ENCODE measurements at places on chromosomes 3 and 15.
A peak's percentile ranks its signal among the peaks of the same experiment; 100 is the strongest.

GRCh38 chr15:77346245-77347036 lies 73.5 kb downstream of the PEAK1 start:
- no peak for DNase-seq

DNA sequence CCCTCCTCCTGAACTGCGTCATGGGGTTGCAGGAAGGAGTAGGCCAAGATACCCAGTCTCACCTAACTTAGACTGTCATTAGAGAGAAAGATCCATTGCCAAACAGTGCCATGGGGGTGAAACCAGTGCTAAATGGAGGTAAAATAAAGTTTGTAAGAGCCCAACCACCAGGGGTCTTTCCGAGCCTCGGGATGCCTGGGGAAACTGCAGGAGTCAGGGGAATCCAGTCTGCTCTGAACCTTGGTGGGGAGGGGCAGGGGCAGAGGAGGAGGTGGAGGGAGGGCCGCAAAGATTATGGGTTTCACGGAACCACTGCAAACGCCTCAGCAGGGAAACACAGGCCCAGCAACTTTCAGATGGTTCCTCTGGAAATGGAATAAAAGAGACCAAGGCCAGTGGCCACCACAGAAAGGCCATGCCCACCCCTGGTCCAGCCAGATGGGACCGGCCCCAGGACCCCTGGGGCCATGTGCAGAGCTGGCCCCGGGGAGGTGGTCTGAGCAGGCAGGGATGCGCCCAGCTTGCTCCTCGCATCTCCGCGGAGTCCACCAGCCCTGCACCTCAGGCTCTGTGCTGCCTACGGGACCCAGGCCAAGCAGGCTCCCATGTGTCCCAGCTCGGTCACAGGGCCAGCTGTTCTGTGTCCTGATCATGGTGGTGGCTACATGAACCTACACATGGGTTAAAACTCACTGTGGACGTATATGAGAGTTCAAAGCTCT lies 19.8 kb upstream of the GP9 start:
- no peak for DNase-seq

- peak; percentile 43 for DNase-seq
Observed at GRCh38 chr15:82850731-82851130, 41.3 kb downstream of the WHAMM start.

- DNase-seq, result no peak
Observed at GRCh38 chr3:95002438-95003046, 939.7 kb downstream of the NSUN3 start.

- no peak for DNase-seq
Observed at GRCh38 chr15:25987638-25988037, 124.5 kb upstream of the ATP10A start.

DNA sequence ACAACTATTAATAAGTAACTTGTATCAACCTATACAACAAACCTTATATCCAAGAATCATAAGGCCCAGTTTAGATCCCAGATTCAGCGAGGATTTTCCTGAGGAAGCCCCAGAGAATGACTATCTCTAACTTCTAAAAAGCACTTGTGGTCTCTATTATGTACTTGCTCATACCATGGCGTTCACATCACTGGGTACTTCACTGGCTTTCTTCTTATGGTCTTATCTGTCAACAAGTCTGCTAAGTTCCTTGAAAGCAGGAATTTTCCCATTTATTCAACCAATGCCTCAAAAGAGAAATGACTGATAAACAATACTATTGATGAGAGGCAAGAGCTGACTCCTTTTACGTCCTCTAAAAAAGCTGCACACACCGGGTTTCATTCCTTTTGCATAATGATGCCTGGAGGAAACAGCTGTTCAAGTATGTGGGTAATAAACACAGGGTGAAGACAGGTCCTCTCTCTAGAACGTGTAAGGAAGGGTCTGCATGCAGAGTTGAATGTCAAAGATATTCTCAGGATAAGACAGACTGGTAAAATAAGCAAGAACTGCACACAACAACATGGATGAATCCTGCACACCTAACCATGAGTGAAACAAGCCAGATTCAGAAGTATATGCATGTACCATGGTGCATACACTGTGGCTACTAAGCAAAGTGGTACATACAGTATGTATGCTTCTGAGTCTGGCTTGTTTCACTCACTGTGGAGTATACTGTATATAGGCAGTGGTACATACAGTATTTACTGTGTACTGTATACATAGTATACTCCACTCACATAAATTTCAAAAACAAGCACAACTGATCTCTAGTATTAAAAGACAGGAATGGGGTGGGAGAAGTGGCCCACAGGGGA lies 408.7 kb downstream of the SHQ1 start:
- DNase-seq, result no peak

DNA sequence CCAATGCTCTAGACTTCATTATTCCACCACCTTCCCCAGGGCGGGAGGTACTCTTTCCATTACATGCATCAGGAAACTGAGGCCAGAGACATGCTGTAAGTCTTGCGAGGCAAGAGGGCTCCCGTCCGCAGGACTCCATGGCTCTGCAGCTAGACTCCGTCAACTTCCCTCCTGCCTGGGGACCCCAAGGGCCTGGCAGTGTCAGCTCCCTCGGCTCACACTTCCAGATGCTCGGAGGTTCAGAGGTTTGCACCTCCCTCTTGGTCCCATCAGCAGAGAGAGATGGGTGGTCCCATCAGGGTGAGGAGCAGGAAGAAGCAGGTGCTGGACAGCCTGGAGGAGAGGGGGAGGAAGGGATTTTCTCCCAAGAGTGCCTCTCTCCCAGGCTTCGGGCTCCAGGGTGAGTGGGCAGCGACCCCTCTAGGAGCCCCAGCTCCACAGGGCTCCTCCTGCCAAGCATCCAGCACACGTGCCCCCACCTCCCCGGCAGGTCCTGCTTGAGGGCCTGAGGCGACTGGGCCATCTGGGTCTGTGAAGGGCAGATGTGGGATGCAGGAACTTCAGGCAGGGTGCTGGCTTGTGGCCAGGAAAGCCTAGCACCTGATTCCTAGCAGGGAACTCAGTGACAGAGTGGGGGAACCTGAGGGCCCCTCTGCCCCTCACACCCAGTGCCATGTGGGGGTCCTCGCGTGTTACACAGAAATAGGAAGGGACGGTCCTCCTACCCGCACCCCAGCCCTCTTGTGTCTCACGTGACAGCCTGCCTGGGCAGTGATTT lies 9.3 kb downstream of the PAK6 start:
- DNase-seq, result peak; percentile 16

GRCh38 chr15:31262901-31263671 lies 63.5 kb upstream of the KLF13 start:
- no peak for DNase-seq

DNA sequence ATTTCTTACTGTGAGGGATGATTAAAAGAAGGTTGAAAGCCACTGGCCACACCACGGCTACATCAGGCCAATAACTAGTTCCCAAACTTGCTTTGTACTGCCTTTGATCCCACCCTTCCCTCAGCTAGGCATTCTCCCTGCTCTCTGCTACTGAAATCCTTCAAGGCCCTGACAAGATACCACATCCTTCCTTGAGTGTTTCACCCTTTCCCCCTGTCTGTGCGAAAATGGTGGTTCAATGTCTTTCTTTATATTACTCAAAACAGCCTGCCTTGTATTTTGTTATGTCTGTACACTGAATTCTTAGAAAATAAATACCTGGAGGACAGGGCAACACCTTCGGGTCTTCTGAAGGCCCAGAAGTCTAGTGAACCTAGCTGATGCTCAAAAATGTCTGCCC lies 932 bp upstream of the VPS8 start:
- DNase-seq, result no peak

DNA sequence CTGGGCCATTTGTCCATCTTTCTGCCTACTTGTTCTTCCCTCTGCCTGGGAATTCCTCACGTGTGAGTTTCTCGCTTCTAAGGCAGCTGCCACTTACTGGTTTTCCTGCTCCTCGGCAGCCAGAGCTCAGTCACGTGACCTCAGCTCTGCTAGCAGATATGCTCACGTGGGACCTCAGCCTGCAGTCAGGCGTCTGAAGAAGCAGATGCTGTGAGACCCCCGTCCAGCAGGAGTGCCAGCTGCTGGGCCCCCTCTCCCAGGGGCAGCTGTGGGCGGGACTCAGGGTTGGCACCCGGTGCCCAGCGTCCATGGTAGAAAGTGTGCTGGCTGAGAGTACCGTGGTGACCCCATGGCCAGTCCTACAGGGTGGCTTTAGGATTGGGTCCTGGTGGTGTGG lies 161.3 kb upstream of the TLE3 start:
- DNase-seq, result peak; percentile 25

- no peak for DNase-seq
Observed at GRCh38 chr15:32987067-32987466, 207.4 kb downstream of the FMN1 start.

GRCh38 chr15:83061680-83062079 lies 5.4 kb downstream of the BTBD1 start:
- no peak for DNase-seq

DNA sequence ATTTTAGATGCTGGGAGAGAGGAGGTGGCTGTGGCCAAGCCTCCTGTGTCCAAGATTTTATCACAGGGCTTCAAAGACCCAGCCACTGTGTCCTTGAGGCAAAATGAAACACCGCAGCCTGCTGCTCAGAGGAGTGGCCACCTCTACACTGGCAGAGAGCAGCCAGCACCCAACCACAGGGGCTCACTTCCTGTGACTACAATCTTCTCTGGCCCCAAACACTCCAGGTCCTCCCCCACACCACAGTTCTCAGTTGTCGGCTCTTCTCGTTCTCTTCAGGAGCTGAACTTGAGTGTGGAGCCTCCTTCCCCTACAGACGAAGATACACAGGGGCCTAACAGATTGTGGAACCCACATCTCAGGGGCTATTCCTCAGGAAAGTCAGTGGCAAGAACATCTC lies 45.6 kb downstream of the CDAN1 start:
- DNase-seq, result no peak

- no peak for DNase-seq
Observed at GRCh38 chr3:58629629-58630028, 36.9 kb downstream of the FAM3D start.

GRCh38 chr15:95793231-95793630 lies 537.3 kb upstream of the NR2F2 start:
- DNase-seq, result no peak

- DNase-seq, result no peak
Observed at GRCh38 chr3:46960081-46960701, 16.4 kb downstream of the CCDC12 start.

- no peak for DNase-seq
Observed at GRCh38 chr3:5645692-5646410, 458.3 kb downstream of the EDEM1 start.

DNA sequence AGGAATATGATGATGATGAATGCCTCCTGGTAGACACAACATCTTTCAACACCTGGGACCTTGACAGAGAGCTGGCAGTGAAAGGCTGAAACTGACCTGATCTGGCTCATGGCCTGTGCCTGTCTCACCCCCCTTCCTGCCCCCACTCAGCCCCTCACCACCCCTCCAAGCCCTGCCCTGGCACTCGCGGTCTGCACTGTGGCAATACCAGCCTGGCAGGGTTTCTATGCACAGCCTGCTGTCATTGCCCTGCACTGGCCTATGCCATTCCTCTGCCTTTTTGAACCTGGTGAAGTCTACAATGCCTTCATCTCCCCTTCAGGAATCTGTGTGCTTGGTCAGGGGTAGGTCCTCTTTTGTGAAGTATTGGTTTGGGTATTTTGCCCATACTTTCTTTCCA lies 56.5 kb downstream of the ACAD9 start:
- DNase-seq, result no peak

GRCh38 chr3:105835606-105836005 lies 33.2 kb downstream of the CBLB start:
- peak; percentile 43 for DNase-seq

- no peak for DNase-seq
Observed at GRCh38 chr3:117562000-117562399, 852.4 kb downstream of the TUSC7 start.

DNA sequence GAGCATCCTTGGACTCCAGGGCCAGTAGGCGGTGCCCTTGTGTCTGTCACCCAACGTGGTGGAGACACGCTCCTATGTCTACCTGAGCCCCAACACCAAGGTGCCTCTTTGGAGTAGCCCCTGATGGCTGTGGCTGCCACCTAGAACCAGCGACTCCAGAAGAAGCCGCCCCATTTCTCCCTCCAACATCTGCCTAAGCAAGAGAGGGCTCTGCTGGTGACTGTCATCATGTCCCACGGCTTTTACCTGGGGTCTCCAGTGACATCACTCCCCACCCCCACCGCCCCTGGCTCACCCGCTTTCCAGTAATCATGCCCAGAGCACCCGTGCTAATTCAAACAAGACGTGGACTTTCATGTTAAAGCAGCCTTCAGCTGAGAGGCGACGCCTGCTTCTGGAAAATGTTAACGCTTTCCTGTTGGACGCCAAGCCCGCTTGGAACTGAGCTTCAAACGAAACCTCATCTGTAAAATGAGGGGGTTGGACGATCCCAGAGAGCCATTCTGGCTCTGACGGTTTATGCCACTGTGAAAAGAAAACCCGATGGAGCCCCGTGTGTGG lies 57.0 kb downstream of the ISG20 start:
- DNase-seq, result no peak

DNA sequence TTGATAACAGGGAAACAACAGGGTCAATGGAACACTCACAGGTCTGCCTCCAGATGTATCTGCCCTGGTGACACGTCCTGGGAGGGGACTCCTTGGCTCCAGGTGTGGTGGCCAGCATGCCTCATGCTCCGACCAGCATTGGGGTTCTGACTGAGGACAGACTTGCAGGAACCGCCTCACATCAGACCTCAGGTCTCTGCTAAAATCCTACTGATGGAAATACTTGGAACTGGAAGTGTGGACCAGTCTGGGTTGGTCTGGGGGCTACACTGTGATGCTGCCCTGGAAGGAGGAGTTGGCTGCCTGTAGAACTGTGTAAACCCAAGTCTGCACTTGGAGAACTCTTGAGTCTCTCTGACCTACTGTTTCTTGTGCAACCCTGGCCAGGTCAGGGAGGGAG lies 17.1 kb upstream of the KY start:
- DNase-seq, result no peak

GRCh38 chr3:88150371-88150770 lies 612 bp downstream of the C3orf38 start:
- DNase-seq, result no peak
